AG09309 (cell line): ENCODE measurements at places on chromosomes 4 and X.

- no peak for DNase-seq
Observed at GRCh38 chr4:529563-529962, 30.6 kb downstream of the PIGG start.

DNA sequence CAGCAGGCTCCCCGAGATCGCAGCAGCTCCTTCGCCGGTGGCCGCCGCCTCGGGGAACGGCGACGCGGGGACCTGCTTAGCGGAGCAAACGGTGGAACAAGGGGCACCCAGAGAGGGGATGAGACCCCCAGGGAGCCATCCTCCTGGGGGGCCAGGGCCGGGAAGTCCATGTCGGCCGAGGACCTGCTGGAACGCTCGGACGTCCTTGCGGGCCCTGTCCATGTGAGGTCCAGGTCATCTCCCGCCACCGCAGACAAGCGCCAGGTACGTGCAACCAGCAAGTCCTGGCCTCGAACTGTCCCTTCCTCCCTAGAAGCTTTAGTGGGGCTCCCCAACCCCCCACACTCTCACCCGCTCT, 156.3 kb downstream of the SOWAHB start:
- no peak for DNase-seq

- DNase-seq, result no peak
Observed at GRCh38 chr4:124873361-124874171, 161.0 kb upstream of the ANKRD50 start.

DNA sequence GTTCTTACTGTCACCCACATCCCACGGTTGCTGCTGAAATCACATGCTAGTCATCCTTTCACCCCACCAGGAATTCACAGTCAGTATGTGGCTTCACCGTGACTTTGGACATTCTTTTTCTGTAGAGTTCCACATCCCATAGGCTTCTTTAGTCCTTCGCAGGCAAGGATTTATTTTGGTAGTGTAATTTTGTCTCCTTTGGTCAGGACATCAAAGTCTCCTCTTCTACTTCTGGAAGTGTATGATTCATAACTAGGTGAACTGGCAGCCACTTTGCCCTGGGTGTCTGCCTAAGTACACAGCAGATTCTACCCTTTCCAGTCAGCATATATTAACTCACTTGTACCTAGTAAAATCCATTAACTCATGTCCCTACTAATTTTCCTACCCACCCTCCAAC, 38.3 kb upstream of the MMAA start:
- DNase-seq, result no peak

- no peak for DNase-seq
Observed at GRCh38 chr4:170214731-170215130, 125.0 kb upstream of the AADAT start.
